ENCODE measurements at places on chromosomes 5 and 9. TPM values are rescaled to one million over a fixed set of nuclear protein-coding genes. Genes with fewer than 3 reads are reported as not detected.

DNA sequence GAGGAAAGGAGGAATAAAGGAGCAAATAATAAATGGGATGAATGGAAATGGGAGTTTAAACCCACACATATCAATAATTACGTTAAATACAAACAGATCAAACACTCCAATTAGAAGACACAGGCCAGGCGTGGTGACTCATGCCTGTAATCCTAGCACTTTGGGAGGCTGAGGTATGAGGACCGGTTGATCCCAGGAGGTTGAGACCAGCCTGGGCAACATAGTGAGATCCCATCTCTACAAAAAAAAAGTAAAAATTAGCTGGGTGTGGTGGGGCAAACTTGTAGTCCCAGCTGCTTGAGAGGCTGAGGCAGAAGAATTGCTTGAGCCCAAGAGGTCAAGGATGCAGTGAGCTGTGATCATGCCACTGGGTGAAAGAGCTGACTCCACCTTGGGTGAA, 3.7 kb downstream of the BAAT start:
- DNase-seq, result no peak

DNA sequence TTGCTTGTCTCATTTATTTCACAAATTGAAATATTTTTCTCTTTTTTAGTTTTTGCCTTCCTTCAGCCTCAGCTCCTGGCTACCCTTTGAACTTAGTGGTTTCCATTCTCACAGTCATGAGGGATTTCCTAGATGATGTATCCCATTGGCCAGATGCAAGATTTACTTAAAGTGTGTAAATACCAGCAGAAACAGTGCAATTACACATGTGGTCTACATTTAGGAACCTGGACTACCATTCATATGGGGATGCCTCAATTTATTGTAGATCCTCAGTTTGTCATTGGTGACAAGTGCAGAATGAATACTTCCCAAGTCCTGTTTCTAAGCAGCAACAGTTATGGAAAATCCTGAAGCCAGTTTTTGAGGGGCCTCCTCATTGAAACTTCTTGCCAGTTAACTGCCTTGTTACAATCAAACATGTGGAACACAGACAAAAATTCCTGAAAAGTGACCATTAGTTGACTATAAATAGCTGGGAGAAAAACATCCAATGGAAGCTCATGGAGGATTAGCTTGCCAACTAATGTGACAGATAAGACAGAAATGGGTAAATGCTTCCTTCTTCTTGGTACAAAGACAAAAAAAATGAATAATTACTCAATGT, 113.6 kb upstream of the FER start:
- DNase-seq, result no peak

The PGM5 gene
- total RNA-seq, result not detected

The CACNA1B gene
- total RNA-seq, result not detected

The THBS4 gene
- total RNA-seq, result 1.2 TPM

The SEMA6A gene
- 1.5 TPM for total RNA-seq
